ENCODE measurements at places on chromosomes 7 and 10.

- no peak for DNase-seq
Observed at GRCh38 chr10:16271571-16271970, 165.2 kb upstream of the PTER start.

GRCh38 chr10:101289541-101289940 lies 60.3 kb upstream of the LBX1 start:
- DNase-seq: no peak

DNA sequence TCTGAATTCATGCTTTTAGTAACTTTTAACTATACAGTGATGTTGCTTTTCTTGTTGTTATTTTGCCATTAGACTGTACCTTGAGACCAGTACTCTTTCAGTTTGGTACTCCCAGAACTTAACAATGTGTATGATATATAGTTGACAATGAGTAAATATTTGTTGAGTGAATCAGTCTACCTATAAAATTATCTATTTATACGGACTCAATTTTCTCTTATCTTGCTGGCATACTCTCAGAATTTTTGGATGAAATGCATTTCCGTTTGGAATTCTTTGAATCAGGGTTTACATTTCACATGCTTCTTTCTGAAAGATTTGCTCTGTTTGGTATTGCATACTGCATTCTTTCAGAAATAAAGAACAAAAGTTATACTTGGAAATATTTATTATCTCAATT lies 47.8 kb upstream of the LRRC17 start:
- DNase-seq: no peak

GRCh38 chr7:112056409-112056808 lies 149.8 kb downstream of the DOCK4 start:
- DNase-seq: no peak

DNA sequence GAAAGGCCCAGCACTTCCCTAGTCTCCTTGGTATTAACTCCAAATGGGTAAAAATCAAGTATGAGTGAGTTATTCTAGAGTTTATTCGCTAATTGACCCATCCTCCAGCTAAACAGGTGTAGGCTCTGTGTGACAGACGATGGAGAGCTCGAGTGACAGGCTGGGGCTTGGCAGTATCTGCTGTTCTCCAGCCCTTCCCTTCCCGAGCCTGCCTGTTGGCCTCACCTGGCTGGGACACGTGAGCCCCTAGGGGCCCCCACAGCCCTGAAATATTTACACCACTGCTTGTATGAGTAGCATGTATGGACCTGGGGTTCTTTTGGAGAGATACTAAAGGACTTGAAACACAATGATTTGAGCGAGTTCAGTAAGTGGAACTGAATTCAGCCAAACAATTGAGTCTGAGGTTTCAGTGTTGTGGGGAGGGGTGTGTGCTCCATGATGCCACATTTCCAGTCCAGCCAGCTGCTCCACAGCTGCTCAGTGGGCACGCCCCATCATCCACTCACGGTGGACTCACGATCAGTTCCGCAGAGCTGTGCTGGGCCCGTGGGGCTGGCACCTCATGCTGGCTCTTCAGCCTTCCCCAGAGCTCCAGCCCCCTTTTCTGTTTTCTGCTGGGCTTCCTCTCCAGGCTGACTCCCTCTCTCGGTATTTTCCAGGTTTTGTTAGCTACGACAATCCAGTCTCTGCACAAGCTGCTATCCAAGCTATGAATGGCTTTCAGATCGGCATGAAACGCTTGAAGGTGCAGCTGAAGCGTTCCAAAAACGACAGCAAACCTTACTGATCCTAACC lies 283.0 kb downstream of the USP6NL start:
- no peak for DNase-seq

DNA sequence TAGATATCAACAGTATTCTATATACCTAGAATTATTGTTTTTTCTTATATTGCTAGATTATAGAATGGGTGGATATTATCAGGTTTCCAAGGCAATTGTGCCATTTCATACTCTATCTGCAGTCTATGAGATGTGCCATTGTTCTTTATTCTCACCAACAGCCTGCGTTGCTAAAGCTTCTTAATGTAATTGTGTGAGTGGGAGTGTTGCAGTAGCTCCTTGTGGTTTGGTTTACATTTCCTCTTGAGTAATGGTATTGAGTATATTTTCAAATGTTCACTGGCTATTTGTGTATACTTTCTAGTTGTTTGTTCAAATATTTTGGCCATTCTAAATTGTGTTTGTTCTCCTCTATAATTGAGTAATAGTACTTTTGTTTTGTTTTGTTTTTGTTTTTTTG lies 199.2 kb downstream of the TFEC start:
- no peak for DNase-seq

GRCh38 chr7:22427104-22427503 lies 70.2 kb upstream of the RAPGEF5 start:
- DNase-seq: no peak

- no peak for DNase-seq
Observed at GRCh38 chr10:114541081-114541796, 116.8 kb downstream of the ABLIM1 start.

DNA sequence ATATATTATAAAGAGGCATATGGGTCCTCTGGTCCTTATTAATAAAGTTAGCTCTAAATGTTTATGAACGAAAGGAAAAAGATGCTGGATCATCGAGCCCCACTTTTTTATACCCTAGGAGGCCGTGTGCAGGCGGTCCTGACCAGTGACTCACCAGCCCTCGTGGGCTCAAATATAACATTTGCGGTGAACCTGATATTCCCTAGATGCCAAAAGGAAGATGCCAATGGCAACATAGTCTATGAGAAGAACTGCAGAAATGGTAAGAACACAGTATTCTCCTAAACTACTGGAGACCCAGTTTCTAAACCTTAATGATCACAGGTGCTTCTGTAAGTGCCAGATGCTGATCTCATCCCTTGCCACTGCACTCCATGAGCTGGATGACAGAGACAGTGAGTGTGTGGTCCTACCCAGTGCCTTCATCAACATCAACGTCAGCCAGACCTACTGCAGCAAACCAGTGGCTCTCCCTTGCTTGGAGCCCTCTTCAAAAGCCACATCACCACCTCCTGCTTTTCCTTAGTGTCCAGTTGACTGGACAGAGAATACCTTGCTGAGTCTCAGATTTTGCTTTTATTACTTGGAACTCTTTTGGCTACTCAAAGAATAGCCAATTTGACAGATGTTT lies 7.6 kb downstream of the GPNMB start:
- DNase-seq: no peak

GRCh38 chr7:127997226-127997922 lies 33.9 kb downstream of the LRRC4 start:
- no peak for DNase-seq

GRCh38 chr7:51227861-51228260 lies 88.7 kb downstream of the COBL start:
- DNase-seq: no peak

DNA sequence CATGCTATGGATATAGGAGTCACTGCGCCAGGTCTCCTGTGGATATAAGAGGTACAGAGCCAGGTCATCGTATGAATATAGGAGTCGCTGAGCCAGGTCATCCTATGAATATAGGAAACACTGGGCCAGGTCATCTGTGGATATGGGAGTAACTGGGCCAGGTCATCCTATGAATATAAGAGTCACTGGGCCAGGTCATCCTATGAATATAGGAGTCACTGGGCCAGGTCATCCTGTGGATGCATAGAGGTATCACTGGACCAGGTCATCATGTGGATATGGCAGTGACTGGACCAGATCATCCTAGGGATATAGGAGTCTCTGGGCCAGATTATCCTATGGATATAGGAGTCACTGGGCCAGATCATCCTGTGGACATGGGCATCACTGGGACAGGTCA lies 181.7 kb downstream of the DNAH11 start:
- DNase-seq: no peak

DNA sequence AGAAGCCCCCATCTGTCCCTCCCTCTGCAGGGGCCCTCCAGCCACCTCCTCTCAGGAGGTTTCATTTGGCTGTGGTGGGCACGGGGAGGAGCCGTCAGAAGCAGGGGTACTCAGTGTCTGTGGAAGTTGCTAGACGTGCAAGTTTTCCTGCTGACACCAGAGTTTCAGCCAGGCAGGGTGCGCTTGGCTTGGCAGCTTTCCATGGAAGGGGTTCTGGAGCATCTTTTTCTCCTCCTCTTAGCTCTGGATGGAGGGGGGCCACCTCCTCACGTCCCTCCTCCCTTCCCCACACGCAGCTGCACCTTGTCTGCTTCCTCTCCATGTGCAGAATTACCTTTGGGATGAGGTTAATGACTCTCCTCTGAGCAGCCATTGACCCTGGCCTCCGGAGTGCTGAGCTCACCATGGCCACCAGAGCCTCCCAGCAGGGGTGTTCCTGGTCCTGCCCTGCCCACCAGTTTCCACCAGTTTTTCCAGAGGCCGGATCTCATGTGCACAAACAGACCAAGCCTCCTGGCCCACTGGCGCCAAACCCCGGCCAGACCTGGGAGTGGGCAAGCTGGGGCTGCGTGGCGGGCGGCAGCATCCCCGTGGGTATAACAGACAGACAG lies 579.8 kb upstream of the FOXK1 start:
- no peak for DNase-seq

DNA sequence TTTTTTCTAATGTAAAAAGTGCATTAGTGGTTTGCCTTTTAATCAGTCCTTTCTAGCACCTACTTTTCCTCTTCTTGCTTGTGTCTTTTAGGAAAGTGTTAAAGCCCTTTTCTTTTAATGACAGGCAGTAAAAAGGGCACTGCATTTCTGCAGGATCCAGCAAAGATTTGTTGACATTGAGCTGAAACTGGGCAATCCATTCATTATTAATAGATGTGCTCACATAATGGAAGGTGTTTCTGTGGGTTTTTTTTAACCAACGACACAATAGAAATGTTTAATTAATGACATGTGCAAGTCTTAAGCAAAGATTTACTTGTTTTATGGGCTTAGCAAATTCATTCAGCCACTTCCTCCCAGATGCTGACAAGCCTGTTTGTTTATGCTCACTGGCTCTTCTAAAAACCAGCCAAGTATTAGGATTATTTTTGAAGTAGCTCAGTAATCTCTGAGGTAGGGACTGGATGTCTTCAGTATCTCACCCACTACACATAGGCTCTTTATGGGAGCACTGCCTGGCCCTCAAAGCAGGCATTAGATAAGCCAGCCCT lies 1201.1 kb downstream of the SORCS1 start:
- no peak for DNase-seq

DNA sequence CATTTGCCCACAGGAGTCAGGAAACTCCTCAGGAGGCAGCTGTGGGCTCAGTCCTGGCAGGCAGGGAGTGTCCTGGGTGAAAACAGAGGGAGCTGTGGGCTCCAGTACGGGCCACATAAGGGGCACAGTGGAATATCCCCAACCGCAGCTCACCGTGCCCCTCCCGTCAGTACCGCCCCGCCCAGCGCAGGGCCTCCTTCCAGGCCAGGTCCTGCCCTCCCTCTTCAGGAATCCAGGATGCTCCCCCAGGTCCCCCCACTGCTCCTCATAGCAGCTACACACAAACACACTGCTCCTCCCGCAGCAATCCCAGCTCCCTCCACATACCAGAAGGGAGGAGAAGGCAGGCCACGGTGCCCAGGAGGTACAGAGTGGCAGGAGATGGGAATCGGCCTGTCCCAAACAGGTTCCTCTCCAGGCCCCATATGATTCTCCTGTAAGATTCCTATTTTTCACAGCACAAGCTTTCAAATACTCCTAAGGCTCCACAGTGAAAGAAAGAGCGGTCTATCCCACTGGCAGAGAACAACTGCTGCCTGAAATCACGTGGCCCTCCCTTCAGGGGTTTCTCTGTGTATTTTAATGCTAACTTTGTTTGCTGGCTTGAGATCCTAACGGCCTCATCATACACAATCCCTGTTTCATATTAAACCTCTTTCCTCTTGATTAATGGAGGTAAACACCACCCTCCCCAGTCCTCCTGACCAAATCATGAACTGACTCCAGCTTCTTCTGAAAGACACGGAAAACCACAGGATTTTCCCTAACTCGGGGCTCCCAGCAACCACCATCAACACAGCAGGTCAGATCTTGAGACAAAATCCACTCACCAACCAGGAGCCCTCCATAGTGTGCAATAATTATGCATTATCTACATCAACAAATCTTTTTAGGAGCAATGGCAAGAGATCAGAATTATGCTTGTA lies 178.7 kb downstream of the TNS3 start:
- DNase-seq: no peak

DNA sequence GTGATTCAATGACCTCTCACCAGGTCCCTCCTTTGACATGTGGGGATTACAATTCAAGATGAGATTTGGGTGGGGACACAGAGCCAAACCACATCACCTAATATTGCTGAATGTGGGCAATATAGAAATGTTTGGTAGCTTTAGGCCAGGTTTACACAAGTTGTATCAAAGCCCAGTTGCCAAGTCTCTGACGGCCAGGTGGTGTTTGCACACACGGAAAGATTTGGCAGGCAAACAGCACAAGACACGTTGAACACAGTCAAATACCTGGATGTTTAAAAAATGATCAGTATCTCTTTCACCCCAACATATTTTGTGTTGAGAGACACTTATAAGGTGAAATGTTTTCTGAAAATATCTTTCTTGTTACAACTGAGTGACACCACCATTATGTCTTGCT lies 294.4 kb upstream of the MKI67 start:
- no peak for DNase-seq

- no peak for DNase-seq
Observed at GRCh38 chr10:88608052-88608732, 21.6 kb downstream of the LIPJ start.

DNA sequence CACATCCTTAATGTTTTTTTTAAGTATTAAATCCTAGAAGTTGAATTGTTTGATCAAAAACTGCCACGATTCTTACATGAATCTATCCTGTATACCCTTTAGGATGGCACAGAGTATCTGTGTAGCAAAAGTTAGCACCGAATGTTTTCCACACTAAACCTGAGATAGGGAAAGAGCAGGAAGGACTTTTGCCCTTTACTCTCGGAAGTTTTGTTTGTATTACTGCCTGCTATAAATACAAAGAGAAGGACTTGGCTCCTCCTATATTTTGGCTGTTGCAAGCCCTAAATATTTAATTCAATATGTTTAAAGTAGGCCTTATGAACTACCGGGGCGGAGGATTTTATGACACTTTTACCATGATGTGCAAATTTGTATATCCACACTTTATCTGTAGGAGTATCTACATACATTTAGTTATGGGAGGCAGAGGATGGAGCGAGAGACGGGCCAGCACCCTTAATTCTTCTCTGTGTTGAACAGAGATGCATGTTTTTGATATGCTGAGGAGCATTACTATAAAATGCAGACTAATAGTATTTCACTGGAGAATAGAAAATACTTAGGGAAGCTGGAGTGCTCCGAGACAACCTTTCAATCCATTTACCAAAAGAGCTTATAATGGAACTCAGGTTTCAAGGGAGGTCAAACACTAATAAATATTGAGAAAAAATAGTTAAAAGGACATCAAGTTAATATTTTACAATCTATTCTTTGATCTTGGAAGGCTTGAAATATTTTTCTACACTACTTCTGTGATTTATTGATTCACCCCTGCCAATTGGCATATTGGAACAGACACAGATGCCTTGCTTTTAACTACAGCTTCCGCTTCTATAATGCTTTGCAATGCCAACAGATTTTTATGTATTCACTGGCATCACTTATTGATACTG lies 97.4 kb downstream of the CHN2 start:
- DNase-seq: no peak

DNA sequence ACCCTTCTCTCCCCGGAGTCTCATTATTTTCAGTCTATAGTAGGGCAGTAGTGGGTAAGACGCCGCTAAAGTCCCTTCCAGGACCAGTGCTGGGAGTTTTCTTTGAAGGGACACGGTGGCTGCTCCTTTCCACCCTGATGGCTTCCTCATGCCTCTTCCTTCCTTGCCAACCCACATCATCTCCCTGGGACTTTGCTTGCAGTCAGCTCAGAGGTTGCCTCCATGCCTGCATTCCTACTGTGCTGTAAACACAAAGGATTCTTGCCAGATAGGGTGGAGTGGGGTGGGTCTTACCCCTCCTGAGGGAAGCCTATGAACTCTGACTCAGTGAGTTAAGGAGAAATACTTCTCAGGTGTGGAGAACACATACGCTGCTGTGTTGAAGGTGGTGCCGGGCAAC lies 59.9 kb upstream of the IGFBP3 start:
- DNase-seq: no peak

Measured in Panc1 (cell line).